Stimulated activated CD4-positive, alpha-beta T cell treated with anti-CD3 and anti-CD28 coated beads, TNF-alpha, amount 100 ng/mL, for 24 hours (primary cell): ENCODE measurements at places on chromosomes 1 and 21.

- DNase-seq = no peak
Observed at GRCh38 chr21:32979598-32980268, 46.0 kb upstream of the OLIG2 start.

- no peak for DNase-seq
Observed at GRCh38 chr1:183497218-183497617, 24.9 kb downstream of the SMG7 start.

DNA sequence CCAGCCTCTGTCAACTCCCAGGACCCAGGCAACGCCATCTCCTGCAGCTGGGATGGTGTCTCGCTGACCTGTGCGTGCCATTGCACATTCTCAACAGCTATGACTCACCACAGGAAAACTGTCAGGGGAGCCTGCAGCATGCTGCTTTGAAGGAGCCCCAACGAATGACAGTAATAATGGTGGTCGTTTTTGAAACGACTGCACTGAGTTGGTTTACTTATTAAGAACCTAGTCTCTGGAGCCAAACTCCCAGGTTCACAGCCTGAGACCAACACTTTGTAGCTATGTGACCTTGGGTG lies 21.6 kb downstream of the TCEA3 start:
- no peak for DNase-seq

GRCh38 chr1:40032240-40032891 lies 8.2 kb upstream of the CAP1 start:
- peak; percentile 26 for DNase-seq

DNA sequence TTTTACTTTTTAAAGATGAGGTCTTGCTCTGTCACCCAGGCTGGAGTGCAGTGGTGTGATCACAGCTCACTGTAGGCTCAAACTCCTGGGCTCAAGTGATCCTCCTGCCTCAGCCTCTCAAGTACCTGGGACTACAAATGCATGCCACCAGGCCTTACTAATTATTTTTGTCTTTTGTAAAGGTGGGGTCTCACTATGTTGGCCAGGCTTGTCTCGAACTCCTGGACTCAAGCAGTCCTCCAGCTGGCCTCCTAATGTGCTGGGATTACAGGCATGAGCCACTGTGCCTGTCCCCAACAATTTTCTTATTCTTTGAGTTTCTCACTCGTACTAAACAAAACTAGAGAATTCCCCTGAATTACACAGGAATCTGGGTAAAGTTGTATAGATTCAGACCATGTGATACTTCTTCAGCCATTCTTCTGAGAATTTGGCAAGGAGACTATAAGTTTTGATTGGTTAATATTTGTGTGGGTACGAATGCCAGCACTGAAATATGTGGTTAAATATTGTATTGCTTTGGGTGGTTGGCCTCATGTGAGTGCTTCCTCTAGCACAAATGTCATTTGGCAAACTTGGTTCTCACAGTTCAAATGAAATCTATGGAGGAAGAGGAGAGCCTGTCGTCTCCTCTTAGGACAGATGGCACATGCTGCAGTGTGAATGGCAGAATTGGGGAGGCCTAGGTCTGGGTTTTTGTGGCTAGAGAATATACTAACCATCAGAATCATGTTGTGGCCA lies 104.9 kb downstream of the RUNX1 start:
- no peak for DNase-seq

- no peak for DNase-seq
Observed at GRCh38 chr1:197268012-197268411, at the start of gene CRB1. Gene CRB1 (plus strand): TSS chr1:197268252. CDS start chr1:197268413, 161 bp downstream.

DNA sequence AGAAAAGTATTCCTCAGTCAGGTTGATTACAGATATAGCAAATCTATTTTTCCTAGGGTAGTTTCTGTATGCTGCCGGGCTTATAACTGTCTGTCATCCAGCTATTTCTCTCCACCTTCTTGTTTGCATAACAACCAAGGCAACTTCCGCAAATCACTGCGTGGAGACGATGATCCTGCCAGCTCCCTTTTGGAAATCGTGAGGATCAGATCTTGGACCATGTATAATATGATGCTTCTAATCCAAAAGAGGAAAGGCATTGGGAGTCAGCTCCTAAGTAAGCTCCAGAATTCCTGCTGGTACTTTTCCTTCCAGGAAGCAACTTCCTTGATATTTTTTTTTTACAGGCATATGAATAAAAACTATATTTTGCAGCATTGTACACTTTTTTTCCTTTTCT lies 445 bp upstream of the RGS4 start:
- no peak for DNase-seq

DNA sequence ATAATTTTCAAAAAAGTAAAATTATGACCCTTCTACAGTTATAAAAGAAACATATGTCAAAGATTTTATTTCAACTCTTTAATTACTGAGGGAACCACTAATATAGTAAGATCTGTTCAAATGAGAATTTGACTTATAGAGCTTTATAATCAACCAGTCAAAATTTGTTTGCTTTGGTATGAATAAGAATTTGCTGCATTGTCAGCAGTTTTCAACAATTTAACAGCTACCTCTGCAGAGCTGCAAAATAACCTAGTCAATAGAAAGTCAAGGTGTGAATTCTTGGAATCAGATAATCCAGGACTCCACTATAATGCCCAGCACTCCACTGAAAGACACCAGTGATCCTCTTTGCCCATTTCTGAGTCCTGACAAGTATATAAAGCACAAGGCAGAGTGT lies 78.2 kb downstream of the ODF2L start:
- no peak for DNase-seq

DNA sequence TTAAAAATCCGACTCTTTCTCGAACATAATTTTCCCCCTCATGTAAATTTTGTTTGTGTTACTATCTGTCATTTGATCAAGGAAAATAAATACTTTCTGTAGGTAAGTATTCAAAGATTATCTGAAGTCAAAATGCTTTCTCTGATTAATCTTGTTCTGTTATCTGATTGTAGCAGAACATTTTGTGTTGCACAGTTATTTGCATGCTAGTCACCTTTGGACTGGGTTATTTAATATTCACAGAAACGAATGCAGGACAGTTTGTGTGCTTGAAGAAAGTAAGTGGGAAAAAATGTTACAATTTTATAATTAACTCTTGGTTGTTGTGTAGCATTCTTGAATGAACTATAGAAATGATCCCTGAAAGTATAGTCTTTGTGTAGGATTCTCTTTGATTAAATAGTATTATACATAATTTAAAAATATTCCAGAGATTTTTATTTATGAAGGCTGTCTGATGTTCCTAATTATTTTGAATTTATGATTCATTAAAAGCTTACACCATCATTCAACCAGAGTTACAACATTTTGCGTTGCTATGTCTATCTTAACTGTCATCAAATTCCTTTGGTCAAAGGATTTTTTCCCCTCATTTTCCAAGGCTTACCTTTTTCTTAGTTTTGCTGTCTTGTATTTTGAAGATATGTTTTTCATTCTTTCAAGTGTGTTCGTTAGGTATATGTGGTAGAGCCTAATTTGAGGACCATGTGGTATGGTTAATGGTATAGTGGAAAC lies 176.6 kb downstream of the GIPC2 start:
- DNase-seq = no peak

GRCh38 chr1:154998818-154999570 lies 3.6 kb upstream of the ZBTB7B start:
- no peak for DNase-seq

- no peak for DNase-seq
Observed at GRCh38 chr1:113256348-113256729, 134.0 kb upstream of the MAGI3 start.

DNA sequence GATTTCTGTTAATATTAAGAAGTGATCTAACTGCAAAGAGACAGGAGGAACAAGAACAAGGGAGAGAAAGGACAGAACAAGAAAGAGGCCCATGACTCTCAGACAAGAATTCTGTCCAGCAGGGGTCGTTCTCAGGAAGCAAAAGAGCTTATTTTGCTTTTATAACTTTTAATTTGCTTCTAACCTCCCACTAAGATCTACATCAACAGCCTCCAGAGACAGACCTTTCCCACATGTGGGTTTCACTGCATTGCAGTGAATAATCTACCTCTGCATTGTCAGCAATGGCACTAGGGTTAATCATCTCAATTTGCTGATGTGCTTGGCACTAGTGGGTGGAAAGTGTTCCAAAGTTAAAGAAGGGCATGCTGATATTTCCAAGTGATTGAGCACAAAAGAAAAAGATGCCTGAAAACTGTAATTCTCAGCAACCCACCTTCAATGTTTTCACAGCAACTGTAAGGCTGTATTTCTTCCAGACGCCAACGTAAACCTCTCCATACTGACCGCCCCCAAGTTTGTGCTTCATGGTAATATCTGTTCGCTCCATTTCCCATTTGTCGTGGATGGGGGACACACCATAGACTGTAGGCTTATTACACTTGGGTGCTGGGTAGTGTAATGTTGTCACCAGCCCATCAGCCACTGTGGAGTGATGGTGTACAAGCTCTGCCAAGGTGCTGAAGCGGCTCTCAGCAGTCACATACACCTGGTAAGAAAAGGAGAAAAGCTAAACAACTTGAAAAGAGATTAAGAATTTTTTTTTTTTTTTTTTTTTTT lies 39.5 kb downstream of the TOR3A start:
- peak; percentile 36 for DNase-seq

GRCh38 chr1:151581451-151581850 lies 30.4 kb upstream of the SNX27 start:
- DNase-seq = no peak

DNA sequence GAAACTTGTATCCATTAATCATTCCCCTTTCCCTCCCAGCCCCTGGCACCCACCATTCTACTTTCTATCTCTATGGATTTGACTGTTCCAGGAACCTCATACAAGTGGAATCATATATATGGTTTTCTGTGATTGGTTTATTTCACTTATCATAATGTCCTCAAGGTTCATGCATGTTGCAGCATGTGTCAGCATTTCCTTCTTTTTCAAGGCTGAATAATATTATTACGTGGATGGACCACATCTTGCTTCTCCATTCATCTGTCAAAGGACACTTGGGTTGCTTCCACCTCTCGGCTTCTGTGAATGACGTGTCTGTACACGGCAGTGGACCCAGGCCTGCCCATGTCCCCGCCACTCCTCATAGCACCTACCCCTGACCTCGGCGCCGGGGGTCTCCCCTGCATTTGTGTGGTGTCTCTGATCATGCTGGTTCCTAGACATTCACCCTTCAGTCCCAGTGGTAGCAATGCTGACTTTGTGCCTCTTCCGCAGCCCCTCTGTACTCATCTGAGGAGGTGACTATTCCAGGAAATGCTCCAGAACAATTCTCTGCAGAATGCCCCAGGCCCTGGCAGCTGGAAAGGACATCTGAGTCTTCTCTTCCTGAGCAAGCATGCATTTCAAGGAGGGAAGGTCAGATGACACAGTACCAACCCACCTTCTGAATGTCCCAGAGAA lies 136.9 kb downstream of the PSMG1 start:
- DNase-seq = no peak

DNA sequence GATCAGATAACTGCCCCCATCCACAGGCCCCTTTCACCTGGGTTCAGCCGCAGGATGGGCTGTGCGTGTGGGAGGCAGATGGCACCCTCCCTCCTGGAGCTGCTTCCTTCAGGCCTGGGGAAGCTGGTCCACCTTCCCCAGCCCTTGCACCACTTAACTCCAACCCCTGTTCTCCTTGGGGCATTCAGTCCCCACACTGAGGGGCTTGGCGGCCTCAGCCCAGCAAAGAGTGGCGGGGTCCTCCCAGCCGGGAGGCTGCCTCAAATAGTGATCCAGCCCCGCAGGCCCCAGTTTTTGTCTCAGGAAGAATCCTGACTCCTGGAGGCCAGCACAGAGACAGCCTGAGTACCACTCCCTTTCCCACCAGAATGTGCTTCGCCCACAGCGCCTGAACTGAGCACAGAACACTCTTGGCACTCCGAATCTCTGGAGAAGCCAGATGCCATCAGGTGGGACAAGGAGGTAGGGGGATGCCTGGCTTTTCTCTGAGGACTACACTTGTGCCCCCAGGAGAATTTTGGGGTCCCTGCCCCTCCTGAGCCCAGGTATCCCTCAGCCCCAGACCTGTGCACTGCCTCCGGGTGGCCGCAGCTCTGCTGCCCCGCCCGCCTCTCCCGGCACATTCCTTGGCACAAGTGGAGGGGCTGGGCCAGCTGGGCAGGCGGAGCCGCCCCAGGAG lies 936 bp downstream of the PAQR6 start:
- no peak for DNase-seq

GRCh38 chr1:201937624-201938213 lies 8.6 kb downstream of the LMOD1 start:
- no peak for DNase-seq

GRCh38 chr21:43681650-43682049 lies 22.3 kb downstream of the RRP1B start:
- no peak for DNase-seq

- DNase-seq = no peak
Observed at GRCh38 chr1:46623743-46624644, 7.4 kb upstream of the MOB3C start.

GRCh38 chr1:90729504-90730242 lies 12.6 kb upstream of the BARHL2 start:
- no peak for DNase-seq

DNA sequence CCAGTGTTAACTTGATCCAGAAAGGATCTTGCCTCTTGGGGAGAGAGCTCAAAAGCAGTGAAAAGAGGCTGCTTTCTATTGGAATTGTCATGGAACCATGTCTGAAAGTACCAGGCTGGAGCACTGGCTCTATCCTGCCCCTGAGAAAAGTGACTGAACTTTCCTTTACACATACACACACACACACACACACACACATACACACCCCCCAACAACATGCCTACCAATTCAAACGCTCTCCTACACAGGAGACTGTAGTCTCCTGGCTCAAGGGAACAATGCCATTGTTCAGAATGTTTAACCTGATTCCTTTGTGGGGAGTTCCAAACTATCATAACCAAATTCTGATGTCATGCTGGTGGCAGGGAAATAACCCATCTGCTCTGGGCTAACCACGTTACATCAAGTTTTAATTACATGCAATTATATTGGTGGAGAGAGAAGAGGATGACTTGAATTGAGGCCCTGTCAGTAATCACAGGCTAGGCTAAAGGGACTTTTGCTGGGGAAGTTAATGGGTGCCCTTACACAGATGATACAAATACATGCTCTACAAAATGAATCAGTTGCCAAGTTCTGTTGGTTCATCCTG lies 52.3 kb upstream of the DUSP10 start:
- no peak for DNase-seq

DNA sequence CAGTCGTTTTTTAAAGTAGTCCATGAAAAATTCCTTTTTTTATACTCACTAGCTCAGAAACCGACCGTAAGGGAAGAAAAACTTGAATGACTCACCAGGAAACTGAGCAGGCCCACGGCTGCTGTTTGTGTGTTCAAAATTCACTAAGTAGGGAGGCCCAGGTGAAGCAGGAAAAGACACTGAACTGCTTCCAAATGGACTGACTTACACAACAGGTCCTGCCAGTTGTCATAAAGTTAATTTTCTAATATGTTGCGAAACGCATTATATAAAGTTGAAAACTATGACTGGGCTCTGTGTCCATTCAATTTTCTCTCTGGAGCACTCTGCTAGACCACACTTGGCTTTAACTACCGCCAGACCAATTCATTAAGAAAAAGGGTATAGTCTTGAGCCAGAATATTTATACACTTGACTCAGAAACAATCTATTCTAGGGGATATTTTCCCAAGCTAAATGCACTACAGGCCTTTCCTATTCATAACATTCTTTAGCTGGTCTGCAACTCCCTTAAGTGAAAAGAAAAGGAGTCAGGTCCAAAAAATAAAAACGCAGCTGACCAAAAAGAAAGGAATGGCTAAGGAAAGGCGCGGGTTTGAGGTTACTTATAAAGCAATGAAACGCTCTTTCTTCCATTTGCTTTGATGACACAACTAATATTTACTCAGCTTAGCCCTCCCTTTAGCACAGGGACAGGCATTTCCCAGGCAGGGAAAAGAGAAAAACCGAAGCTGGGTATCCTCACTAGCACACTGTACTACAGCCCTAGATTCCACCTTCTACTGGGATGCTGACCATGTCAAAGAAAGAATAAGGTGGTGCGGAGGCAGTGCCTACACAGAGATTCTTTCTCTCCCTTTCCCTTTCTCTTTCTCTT lies 306.3 kb upstream of the ESRRG start:
- DNase-seq = no peak
